Motor neuron (in vitro differentiated cells): ENCODE measurements at places on chromosomes 3 and 15.

- ATAC-seq, result no peak
These were observed 32.3 kb downstream of the EPHB3 start for GRCh38 chr3:184593928-184594303.

DNA sequence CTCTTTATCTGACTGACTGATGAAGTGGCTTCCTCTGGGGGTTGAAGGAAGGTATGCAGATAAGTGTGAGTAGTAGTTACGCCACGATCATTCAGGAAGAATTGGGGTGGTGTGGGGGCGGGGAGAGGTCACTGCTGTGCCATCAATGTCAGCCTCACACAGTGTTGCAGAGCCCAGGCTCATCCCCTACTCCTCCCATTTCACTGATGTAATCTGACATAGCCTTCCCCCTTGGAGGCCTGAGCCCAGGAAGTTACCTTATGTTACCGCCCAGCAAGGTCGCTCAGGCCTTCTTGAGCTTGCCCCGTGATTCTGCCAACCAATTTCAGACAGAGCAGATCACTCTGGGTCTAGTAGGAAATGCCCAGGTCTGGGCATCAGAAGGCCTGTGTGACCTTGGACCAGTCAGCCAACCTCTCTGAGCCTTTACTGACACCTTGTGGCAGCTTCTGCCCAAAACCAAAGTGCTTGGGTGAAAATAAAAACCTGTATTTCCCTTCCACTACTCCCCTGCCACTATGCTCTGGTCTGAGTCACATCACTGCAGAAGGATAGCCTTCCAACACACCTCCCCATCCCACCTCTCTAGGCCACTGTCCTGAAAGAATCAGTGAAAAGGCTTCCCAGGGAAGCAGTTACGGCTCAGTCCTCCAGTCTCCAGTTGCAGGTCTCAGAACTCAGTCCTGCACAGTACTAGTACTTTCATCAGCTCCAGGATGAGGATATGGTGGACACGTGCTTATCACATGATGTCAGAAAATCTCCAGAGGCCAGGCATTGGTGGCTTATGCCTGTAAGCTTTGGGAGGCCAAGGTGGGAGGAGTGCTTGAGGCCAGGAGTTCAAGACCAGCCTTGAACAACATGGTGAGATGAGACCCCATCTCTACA, 28.1 kb upstream of the INSYN1 start:
- ATAC-seq, result peak; percentile 21

- no peak for ATAC-seq
These were observed 116.0 kb upstream of the LRRN1 start for GRCh38 chr3:3683261-3683660.

- no peak for ATAC-seq
These were observed 109.4 kb downstream of the ATG7 start for GRCh38 chr3:11381563-11381962.

DNA sequence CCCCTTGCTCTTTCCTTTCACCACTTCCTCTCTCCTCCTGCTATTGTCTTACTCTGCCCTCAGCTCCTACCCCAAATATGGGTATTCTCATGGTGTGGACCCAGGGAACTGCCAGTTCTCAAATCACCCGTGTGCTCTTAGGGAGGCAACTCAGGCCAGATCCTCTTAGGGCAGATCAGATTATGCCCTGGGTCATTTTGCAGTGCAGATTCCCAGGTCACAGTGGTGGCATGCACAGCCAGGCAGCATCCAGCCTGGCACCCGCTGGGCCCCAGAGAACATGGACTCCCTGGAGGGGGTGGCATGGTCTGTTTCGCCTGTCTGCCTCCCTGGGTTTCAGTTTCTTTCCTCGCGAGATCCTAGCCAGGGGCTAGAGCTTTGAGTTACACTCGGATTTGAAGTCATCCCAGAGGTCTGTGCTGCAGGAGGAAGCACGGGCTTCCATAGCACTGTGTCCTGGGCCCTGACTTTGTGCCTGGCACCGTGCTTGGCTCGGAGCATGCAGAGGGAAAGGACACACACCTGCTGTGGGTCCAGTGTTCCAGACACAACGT, 96.1 kb downstream of the TOP2B start:
- ATAC-seq, result no peak

GRCh38 chr3:136772709-136773108, 20.5 kb upstream of the STAG1 start:
- peak; percentile 36 for ATAC-seq

DNA sequence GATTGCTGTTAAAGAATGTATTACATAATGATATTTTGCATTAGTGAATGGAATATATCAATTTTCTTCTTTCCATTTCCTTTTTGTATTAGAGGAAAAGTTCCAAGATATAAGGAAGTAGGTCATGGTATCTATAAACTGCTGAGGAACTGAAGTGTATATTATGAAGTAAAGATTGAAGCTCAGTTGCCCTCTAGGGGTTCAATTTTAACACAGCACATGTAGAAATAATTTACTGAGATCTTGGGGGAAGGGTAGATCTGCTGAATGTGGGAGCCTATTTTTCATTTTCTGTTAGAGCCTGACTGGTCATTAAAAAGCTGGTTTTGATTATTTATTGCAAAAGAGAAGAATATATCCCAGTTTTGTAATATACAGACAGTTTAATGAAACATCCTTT, 45.2 kb downstream of the CMC1 start:
- peak; percentile 88 for ATAC-seq

DNA sequence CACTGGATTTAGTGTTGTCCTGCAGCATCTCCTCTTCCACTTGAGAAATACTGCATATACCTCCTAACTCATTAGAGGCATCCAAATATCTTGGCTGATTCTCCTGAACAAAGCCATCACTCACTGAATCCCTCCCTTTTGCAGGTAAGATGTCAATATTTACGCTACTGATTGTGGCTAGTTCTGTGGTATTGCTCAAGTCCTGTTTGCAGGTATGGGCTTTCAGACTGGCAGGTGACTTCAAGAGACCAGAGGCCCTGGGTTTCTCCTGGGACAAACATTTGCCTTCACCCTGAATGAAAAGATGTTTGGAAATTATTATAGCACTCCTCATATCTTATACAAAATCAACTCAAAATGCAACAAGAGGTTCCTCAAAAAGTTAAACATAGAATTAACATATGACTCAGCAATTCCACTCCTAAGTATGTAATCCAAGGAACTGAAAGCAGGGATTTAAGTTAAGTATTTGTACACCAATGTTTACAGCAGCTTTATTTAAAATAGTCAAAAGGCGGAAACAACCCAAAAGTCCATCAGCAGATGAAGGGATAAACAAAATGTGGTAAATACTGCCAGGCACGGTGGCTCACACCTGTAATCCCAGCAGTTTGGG, 18.6 kb downstream of the NEK4 start:
- peak; percentile 72 for ATAC-seq

DNA sequence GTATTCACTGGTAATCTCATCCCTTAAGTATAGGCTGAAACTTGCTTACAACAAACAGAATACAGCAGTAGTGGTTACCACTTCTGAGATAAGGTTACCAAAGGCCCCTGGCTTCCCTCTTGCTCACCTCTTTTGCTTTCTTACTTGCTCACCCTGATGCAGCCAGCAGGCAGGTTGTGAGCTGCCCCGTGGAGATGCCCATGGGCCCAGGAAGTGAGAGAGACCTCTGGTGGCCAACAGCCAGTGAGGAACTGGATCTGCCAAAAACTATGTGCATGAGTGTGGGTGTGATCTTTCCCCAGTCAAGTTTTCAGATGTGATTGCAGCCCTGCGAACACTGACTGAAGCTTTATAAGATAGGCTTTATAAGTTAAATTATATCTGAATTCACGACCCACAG, 48.7 kb downstream of the NMNAT3 start:
- no peak for ATAC-seq

- ATAC-seq, result no peak
These were observed 15.3 kb upstream of the PHC3 start for GRCh38 chr3:170196833-170197232.

DNA sequence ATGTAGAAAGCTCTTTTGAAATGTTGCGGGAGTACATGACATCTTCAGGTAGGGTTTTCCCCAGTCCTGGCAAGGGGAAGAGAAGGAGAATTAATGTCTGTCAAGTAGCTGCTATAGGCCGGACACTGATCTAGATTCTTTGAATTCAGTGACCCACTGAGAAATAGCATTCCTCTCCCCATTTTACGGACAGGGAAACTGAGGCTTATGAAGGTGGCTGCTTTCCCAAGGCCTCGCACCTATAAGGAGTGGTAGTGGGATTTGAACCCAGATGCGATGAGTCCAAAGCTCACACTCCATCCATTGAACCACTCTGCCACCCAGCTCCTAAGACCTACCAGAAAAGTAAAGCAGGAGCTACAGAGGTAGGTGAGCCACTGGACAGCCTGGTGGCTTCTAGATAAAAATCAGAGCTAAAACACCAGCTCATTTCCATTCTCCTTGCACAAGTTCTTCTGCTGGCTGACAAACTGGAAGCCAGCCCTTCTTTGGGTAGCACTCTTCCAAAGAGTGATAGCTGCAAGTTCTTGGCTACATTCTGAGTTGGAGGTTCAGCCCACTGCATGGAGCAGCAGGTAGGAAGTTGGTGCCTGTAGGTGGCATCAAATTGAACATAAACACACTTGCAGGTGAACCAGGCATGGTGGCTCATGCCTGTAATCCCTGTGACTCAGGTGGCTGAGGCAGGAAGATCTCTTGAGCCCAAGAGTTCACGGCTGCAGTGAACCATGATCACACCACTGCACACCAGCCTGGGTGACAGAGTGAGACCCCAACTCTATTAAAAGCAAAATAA, 22.0 kb downstream of the ZNF710 start:
- ATAC-seq, result no peak

DNA sequence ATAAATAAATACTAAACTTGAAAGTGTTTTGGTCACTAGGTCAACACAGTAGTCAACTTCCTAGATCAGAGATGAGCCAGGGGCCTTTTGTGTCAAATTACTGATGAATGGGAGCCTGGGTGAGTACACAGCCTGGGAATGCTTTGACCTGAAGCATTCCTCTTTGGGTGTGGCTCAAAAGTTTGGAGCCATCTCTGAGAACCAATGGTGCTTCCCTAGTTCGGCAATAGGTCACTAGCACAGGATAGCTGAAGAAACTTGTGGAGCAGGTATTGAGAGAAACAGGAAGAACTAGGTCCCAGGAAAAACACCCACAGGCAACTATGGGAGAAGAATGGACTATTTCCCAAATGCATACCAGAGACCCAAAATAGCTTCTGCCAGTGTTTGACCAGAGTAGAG, 56.6 kb upstream of the PLXND1 start:
- peak; percentile 40 for ATAC-seq

GRCh38 chr15:93205413-93205812, 116.4 kb upstream of the RGMA start:
- no peak for ATAC-seq

DNA sequence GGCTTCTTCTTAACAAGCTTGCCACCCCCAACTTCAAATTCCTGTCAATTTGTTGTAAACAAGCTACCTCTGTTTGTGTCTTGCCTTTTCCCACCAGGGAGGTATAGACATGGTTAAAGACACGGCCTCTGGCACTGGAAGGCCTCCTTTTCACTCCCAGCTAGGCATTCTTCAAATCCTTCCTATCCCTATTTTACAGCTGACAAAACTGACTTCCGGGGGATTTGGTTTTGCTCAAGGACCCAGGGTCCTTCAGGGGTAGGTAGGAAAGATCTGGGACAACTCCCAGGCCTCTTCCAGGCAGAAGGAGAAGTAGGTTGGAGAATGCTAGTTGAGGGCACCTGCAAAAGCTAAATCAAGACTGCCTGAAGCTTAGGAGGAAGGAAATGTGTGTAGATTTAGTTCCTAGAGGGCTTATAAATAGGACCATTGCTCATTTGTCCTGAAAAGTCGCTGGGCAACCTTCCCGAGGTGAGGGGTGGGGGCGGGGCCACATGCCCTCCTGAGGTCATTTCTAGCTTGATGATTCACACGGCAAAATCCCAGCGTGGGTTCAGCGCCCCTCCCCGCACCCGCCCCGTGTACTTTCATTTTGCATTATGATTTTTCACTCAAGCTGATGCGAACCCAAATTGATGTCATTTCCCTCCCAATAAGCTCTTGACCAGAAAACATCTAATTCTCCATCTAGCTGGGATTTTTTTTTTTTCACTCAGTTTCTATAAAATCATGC, 365.5 kb downstream of the SHQ1 start:
- ATAC-seq, result peak; percentile 73

DNA sequence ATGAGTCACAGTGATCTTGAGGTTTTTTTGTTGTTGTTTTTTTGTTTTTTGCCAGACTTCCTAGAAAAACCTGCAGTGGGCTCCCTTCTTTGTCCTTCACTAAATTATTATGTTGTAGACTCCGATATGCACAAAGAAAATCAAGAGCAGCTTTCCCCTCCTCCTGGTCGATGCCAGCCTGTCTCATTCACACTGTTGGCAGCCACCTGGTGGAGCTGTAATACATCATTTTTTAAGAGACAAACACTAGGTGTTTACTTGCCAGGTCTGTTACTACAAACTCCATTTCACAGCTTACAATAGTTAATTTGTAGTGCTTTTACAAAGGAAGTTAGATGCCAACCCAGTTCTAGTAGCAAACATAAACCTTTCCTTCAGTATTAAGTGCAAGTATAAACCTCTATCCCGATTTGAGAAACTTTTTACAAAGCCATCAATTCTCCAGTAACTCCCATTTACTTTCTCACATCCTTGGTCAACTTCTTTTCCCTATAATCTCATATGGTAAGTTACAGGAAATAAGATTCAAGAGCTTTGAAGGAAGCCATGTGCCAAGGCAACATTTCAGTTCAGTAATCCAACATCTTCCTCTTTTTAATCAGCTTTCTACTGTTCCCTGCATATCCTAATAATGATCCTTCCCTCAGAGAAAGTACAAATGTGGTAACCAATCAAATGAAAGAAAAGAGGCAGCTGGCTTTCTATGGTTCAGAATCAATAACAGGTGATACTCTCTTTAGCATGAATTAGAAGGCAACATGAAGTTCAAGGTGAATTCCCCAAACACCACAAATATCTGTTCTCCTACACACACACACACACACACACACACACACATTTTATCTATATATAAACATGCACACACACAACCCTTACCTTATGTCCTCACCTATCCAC, 14.0 kb downstream of the AAGAB start:
- peak; percentile 16 for ATAC-seq

GRCh38 chr15:78175330-78175729, 26.2 kb downstream of the IDH3A start:
- ATAC-seq, result no peak

DNA sequence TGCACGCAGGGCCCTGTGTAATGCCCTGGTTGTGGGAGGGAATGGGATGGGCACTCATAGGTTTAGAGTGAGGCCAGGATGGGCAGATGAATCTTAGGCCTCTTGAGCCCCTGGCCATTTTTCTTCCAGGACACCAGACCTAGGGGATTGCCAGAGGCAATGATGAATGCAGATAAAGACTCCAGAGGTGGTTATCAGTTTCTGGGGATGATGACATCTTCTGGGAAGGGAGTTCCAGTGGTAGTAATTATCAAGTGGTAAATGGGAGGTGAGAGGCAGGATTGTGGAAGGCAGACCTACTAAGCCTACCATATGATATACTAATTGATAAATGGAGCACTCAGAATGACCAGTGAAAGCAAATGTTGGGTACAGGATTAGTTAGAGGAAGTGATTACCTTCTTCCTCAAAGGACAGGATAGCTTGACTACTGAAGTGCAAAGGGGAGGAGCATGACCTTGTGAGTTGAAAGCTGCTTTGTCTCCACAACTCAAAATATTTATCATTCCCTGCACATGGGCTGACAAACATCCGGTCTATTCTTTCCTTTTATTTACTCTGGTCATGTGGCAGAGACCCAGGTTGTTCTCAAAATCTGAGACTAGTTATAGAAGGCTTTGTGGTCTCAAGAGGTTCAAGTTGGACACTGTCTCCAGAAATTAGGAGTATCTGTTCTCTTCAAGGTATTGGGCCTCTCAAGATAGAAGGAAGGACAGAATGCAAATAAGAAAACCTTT, 10.2 kb upstream of the MAPK6 start:
- ATAC-seq, result no peak
